LHCN-M2 (cell line): ENCODE measurements at places on chromosomes 7 and 10. TPM values are rescaled to one million over a fixed set of nuclear protein-coding genes. Genes with fewer than 3 reads are reported as not detected.

DNA sequence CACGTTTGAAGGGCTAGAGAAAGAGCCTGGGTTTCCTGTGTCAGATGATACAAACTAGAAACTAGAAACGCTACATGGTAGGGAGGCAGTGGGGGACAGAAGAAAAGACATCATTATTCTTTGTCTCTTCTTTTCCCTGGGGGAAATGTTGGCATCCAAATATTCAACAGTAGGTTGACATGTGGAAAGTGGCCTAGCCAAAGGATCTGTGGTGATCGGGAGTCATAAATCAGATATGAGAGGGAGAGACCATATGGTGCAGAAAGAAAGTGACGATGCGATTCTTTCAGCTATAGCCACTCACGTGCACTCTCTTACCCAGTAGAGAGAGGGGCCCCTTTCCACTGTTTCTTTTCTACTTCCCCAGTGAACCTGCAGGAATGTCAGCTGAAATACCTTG lies 964.7 kb downstream of the LRMDA start:
- no peak for DNase-seq

DNA sequence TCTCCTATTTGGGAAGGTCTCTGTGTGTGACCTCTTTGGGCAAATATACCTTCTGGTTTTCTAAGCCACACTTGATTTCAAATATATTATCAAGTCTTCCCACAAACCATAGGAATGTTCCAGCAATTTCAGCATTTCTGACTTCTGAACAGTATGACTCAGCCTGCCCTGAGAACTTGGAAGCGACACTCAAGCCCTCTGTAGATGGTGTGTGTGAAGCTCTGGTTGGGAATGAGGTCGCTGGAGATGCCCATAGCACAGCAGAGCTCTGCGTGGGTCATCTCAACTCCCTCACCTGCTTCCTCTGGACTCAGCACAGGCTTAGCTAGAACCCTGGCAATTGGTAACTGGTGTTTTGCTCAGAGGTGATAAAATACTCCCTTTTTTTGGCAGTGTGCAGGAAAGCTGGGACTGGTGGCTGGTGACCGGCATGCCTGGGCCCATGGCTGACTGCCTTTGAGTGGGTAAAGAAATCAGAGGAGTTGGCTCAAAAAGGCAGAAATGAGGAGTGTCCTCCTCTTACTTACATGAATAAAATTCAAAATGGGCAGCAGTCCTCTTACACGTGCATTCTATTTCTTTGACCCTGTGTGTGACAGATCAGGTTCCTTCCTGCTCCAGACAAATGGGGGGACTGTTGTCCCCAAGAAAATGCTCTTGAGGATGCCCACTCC lies 87.5 kb upstream of the NRP1 start:
- DNase-seq: peak; percentile 96

DNA sequence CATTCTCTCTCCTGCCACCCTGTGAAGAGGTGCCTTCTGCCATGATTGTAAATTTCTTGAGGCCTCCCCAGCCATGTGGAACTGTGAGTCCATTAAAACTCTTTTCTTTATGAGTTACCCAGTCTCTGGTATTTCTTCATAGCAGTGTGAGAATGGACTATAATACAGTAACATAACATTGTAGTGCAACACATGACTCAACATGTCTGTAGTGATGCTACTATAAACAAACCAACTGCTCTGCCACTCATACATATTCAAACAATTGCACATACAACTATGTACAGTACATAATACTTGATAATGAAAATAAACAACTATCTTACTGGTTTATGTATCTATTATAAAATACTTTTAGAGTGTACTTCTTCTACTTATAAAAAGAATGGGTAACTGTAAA lies 7.1 kb downstream of the ATOH7 start:
- peak; percentile 59 for DNase-seq

- no peak for DNase-seq
These were observed 88.5 kb downstream of the VTI1A start for GRCh38 chr10:112535531-112535951.

- DNase-seq: no peak
These were observed 151.5 kb downstream of the WDR11 start for GRCh38 chr10:121002586-121003205.

DNA sequence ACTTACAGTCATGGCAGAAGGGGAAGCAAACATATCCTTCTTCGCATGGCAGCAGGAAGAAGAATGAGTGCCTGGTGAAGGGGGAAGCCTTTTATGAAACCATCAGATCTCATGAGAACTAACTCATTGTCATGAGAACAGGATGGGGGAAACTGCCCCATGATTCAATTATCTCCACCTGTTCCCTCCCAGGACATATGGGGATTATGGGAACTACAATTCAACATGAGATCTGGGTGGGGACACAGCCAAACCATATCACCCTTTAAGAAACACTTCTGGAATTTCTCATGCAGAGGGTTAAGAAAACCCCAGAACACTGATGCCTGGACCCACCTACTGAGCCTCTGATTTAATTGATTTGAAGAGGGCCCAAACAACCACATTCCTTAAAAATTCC lies 63.3 kb upstream of the DNAJB12 start:
- DNase-seq: peak; percentile 37

DNA sequence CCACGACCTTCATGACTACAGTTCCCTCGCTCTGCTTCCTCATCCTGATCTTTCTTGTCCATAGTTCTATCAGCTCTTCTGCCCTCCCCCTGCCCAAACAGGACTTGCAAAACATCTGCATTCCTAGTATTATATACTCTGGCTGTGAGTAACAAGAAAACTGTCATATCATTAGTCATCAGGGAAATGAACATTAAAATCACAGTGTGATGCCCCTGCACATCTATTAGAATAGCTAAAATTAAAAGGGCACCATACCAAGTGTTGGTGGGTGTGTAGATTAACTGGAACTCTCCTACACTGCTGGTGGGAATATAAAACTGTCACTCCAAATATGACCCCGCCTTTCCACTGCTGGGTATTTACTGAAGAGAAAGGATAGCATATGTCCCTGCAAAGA lies 141.8 kb downstream of the C7orf25 start:
- DNase-seq: peak; percentile 5

GRCh38 chr10:89633484-89633883 lies 11.6 kb downstream of the PANK1 start:
- DNase-seq: peak; percentile 79

DNA sequence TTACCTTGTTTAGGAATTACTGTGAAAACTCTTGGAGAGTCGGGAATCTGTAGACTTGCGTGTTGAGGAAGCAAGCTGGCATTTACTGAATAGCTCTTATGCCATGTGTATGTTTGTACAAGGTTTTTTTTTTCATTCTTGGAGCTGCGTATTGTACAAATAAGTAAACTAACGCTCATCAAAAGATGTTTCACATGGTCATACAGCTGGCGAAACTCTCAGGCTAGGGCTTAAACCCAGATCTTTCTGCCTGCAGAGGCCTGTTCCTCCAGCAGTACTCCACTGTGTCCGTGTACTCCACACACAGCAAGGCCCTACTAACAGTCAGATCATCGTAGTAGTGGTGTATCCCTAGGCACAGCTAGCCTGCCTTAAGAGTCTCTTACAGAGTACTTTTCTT lies 7.4 kb downstream of the EDRF1 start:
- DNase-seq: no peak

DNA sequence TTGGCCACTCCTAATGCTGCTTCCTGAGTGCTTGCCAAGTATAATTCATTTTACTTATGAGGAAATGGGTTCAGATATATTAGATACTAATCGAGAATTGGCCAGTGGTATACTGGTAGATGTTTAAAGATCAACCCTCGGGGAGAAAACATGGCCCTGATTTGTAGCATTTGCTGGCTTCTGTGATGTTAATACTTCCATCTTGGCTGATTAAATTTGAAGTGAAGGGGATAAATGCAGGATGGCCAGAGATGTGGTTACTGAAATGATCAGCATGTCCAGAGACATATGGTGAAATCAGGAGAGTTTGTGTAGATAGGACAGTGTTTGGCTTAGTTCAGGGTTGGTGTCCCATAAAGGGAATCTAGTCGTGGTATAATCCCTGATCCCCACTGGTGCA lies 11.2 kb downstream of the UBE2D4 start:
- no peak for DNase-seq

The ANKRD1 gene
- 216 and 251 TPM in 2 replicates for total RNA-seq

The CHST15 gene
- 27.1 and 40.2 TPM in 2 replicates for total RNA-seq

The EIF5AL1 gene
- 0.45 and 0.63 TPM in 2 replicates for total RNA-seq

The SPRN gene
- total RNA-seq: 0.29 and 0.32 TPM in 2 replicates

The NEURL1 gene
- total RNA-seq: 0.06 TPM in 1 of 2 replicates, not detected in the other

The TMEM229A gene
- not detected in 2 replicates for total RNA-seq

The PLAC9 gene
- not detected in 2 replicates for total RNA-seq

The NKX2-3 gene
- total RNA-seq: 0.19 TPM in 1 of 2 replicates, not detected in the other
